ENCODE measurements at places on chromosomes 11 and 22. TPM values are rescaled to one million over a fixed set of nuclear protein-coding genes. Genes with fewer than 3 reads are reported as not detected.

- H3K36me3 ChIP-seq, result no peaks in the 10 kb centered on the region
- no peak overlapping the region for H3K27ac ChIP-seq
- no peaks in the 10 kb centered on the region for H3K27me3 ChIP-seq
- DNase-seq, result peak; percentile 49
- no peak overlapping the region for H3K4me3 ChIP-seq
- H3K4me1 ChIP-seq, result no peaks in the 10 kb centered on the region
These were observed 54.9 kb downstream of the CD82 start for GRCh38 chr11:44620328-44620725.

- H3K4me3 ChIP-seq, result peak overlapping the region; percentile 73
- DNase-seq, result peak; percentile 86
- H3K36me3 ChIP-seq, result no peaks in the 10 kb centered on the region
- H3K27me3 ChIP-seq, result no peaks in the 10 kb centered on the region
- peaks cover 24% of the 10 kb centered on the region for H3K4me1 ChIP-seq
These were observed 993 bp downstream of the RELA start for GRCh38 chr11:65661599-65662246.

- no peak overlapping the region for H3K4me3 ChIP-seq
- no peak overlapping the region for H3K27ac ChIP-seq
- no peak for DNase-seq
- peaks cover 6% of the 10 kb centered on the region for H3K4me1 ChIP-seq
- no peaks in the 10 kb centered on the region for H3K27me3 ChIP-seq
These were observed 62.1 kb upstream of the PHOX2A start for GRCh38 chr11:72305891-72306585.

Gene HPX
- total RNA-seq, result 0.98 TPM

Gene APOBEC3F
- 2.7 TPM for total RNA-seq

- H3K4me3 ChIP-seq, result no peak overlapping the region
- H3K27me3 ChIP-seq, result no peaks in the 10 kb centered on the region
- H3K4me1 ChIP-seq, result peaks cover 14% of the 10 kb centered on the region
- H3K36me3 ChIP-seq, result no peaks in the 10 kb centered on the region
- H3K27ac ChIP-seq, result no peak overlapping the region
These were observed 926 bp downstream of the POU2F3 start for GRCh38 chr11:120240866-120241265.

DNA sequence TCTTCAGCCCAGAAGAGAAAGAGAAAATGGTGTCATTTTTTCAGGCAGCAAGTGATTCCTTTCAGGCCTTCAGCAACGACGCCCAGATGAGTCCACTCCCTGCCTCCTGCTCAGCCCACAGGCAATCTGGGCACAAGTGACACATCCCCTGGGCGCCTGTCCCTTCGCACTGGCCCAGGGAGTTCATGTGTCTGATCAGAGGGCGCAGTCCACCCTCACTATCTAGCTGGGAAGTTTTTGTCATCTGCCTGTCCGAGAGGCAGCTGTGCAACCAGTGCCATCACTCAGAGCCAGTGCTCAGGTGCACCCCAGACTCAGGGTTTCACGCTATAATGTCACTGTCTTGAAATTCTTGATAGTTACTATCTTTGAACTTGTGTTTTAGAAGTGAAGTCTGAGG, 1.4 kb upstream of the KCNQ1OT1 start:
- H3K36me3 ChIP-seq, result no peaks in the 10 kb centered on the region
- peak overlapping the region; percentile 71 for H3K4me3 ChIP-seq
- no peak for DNase-seq
- H3K27me3 ChIP-seq, result no peaks in the 10 kb centered on the region

Measured in vagina (tissue), 2 donors.